Stimulated activated memory B cell treated with anti-CD40 and anti-IgM and Interleukin-4, amounts not matched to agents 10 μg/mL and 1 μg/mL and 100 μg/mL, for 72 hours (primary cell): ENCODE measurements at places on chromosomes 2 and 18.

- ATAC-seq = peak; percentile 50
Observed at GRCh38 chr2:133360882-133361281, 207.4 kb downstream of the NCKAP5 start.

DNA sequence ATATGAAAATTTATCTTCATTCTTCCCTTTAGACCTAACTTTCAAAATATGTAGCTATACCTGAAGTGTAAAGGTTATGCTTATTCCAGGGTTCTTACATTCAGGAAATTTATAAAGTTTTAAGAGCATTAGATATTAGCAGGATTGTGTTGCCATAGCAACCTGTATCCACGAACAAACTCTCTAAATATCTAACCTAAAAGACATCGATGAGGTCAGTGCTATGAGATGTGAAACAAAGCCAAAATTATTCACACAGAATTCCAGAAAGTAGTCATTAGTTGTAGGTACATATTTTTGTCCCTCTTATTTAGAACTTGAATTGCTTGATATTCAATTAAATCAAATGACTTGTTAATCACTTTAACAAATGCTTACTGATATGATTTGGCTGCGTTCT, 705.3 kb downstream of the SOCS6 start:
- no peak for ATAC-seq

GRCh38 chr2:214196260-214196659, 214.6 kb upstream of the VWC2L start:
- ATAC-seq = no peak

DNA sequence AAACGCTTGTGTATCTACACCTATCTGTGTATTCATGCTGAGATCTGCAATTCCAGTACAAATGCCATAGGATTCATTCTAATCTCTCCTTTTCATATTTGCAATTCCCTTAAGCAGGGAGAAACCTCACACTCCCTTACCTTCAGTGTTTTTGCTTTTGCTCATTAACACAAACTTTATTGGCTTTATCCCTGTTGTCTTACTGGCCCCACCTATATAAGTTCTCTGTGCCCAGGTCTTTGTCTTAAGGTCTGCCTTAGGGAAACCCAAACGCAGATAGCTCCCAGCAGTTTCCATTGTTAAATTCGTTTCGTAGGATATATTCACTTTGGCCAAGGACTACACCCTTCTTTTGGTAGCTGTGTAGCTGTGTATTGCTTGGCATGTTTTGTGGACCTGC, 4.0 kb upstream of the SNORC start:
- no peak for ATAC-seq

GRCh38 chr2:221810245-221810644, 238.1 kb upstream of the EPHA4 start:
- ATAC-seq = no peak

GRCh38 chr2:19850056-19851050, 51.4 kb downstream of the TTC32 start:
- no peak for ATAC-seq

- no peak for ATAC-seq
Observed at GRCh38 chr18:63290821-63291200, 28.8 kb downstream of the BCL2 start.

- ATAC-seq = no peak
Observed at GRCh38 chr2:58688813-58689212, 447.7 kb upstream of the FANCL start.

- no peak for ATAC-seq
Observed at GRCh38 chr18:47397671-47398319, 146.3 kb upstream of the SKOR2 start.

DNA sequence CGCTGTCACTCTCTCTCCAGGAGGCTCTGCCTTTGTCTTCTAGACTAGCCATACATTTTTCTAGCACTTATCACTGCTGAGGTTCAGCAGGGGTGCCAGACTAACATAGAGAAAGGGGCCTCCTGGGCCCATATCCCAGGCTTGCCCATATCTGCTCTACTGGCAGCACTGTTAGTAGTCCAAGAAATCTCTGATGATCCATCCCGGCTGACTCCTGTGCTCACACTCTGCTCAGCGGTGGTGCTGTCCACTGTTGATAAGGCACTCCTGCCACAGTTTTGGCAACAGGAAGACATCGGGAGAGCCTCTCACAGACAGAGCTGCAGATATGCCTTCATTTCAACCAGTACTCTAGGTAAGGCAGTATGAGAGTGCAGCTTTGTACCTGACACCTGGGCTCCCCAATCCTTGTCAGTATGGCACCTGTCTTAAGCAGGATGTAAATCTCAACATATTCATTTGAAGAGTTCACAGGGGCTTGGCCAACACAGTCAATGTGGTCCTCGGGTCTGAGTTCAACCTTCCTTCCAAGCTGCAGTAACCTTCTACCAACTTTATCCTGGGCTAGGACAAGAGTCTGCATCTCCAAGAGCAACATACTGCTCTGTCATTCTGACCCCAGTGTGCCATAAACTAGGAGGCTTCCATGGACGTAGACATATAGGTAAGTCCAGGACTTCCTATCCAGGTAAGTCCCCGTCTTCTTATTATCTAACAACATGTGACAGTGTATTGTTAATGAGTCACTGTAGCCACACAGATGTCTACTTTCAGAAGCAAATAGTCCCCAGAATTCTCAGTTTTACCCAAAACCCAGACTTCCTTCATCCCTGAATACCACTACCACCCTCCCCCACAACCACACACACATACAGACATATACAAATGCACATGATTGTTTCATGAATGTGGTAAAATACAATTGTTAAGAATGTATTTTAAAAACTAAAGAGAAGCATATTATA, 16.2 kb downstream of the KLF7 start:
- peak; percentile 68 for ATAC-seq

- no peak for ATAC-seq
Observed at GRCh38 chr18:11953113-11953512, 28.2 kb upstream of the IMPA2 start.

DNA sequence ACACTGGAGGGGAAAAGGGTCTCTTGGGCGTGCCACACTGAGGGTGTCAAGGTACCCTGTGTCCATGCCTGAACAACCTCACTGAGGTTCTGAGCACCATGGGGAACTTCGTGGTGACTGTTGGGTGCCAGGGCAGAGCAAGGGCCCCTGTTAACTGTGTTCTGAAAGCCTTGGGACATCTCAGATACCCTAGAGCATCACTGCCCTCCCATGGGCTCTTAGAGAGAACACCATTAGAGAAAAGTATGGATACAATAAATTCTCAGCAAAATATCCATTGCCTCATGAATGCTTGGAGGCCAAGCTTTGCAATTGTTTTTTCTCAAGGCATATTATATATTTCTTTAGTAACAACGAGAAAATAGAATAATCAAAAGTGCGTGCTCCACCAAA, 488.5 kb upstream of the NRP2 start:
- ATAC-seq = peak; percentile 45

DNA sequence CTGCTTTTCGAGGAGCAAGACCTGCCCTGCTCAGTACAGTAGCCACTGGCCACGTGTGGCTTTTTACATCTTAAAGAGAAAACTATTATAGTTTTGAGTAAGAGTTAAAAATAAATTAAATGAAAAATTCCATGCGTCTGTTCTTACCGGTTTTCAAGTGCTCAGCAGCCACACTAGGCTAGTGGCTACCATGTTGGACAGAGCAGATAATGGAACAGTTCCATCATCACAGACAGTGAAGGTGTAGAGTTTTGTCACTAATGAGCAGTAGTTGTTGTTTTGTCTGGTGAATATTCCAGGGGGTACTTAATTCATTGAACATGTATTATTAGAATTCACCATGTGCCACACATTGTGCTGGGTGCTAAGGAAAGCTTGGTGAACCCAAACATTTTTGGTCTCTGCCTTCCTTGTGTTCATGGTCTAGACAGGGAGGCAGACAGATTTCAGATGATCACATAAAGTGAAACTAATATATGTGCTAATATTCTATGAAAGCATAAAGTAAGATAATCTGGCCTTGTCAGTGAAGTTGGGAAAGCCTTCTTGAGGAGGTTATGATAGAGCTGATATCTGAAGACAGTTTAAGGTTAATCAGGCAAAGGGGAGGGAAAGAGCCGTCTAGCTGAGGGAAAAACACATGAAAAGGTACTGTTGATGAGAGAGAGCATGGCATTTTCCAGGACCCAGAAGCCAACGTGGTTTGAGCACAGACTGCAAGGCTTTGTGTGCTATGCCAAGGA, 1.4 kb downstream of the ALMS1 start:
- ATAC-seq = no peak

DNA sequence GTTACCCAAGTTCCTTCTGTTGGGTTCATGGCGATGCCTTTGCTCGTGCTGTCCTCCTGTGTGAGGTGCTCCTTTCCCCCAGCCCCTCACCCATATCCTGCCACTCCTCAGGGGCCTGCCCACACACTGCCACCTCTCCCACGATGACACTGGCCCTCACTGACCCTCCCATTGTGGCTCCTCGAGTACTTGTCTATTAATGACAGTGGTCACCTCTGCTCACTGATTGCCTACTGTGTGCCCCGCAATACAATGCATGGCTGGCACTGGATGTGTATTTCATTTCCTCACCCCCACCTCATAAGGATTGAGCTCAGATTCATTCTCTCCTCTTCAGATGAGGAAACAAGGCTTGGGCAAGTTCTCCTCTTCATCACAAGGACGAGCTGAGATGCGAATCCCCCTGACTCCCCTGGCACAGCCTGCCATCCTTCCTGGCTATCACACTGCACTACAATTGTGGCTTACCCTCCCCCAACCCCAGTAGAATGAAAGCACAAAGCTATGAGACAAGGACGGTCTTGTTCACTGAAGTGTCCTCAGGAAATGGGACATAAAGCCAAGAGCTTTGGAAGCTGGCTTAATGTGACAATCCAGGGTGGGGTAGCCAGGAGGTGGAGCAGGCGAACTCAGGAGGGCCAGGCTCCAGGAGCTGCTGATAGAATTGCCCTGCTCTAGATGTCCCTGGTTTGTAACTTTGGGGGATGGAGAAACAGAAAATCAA, 93.9 kb upstream of the RAB12 start:
- no peak for ATAC-seq

DNA sequence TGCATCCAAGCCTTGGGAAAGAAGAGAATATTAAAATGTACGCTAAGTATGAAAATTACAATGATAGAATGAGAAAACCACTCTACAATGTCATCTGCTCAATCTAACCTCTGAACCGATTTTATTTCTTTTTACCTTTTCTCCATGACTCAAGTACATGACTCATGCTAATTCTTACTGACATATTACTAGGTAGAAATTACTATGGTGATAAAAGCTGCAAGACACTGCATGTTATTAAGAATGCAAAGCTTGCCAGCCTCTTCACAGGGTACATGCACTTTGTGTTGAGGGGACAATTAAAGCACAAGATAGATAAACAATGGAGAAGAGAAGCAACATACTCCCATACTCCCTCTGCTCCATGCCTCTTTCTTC, 20.7 kb downstream of the SFT2D3 start:
- ATAC-seq = no peak

GRCh38 chr2:133452583-133452982, 115.7 kb downstream of the NCKAP5 start:
- no peak for ATAC-seq

DNA sequence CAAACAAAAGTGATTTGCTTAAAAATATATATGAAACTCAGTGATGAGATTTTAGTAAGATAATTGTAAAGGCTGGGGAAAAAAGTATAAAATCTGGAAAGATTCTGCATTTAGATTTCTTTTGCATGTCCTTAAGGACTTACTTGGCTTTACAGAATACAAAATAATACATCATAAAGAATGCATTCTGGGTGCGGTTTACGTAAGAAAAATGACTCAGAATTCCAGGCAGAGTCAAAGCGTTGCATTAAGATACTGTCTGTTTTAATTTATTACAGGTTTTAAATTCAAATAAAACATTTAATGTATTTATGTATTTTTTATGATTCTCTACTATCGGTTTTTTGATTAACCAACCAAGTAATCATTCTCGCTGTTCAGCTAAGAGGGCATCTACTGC, 178.0 kb downstream of the SH3BP4 start:
- no peak for ATAC-seq

GRCh38 chr2:240463274-240463865, 27.9 kb downstream of the GPC1 start:
- no peak for ATAC-seq

DNA sequence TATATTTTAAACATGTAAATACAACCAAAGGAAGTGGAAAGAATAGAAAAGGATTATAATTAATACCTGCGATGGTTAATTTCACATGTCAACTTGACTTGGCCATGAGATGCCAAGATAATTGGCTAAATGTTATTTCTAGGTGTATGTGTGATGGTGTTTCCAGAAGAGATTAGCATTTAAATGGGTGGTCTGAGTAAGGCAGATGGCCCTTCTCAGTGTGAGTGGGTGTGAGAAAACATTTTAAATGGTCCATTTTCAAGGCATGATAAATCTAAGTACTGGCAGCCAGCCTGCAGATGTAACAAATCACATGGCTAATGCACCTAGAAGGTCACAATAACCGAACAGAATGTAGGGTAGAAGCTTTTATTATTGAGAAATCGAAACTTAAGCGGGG, 99.6 kb upstream of the CDH7 start:
- ATAC-seq = no peak

GRCh38 chr2:190763901-190764514, 115.1 kb downstream of the NAB1 start:
- no peak for ATAC-seq

DNA sequence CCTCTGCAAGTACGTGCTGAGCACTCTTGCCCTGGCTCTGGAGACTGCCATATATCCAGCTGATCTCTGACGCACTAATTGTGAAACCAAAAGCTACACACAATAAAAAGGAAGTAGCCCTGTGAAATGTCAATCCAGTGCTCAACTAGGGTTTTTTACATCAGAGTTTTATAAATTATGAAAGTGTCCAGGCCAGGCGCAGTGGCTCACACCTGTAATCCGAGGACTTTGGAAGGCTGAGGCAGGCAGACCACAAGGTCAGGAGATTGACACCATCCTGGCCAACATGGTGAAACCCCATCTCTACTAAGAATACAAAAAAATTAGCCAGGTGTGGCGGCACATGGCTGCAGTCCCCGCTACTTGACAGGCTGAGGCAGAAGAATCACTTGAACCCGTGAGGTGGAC, 24.5 kb upstream of the PEX13 start:
- ATAC-seq = peak; percentile 99

- no peak for ATAC-seq
Observed at GRCh38 chr2:179701524-179702110, 159.8 kb downstream of the ZNF385B start.

DNA sequence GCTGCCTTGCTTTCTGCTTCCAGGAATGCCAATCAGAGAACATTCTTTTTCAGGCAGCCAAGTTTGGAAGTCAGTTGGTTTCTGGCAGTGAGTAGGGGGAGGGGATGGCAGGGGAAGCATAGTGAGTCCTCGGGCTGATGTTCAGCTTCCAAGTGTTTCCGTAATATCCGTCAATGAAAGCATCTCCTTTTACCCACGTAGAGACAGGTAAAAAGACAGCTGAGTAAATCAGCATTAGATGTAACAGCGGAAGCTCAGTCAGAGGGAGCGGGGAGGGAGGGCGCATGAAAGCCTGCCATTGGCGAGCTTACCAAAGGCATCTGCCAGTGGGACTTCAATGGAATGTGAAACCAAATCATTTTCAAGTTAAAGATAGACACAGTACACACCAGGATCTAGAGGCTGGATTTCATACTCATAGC, 117.1 kb upstream of the DTNA start:
- ATAC-seq = no peak

DNA sequence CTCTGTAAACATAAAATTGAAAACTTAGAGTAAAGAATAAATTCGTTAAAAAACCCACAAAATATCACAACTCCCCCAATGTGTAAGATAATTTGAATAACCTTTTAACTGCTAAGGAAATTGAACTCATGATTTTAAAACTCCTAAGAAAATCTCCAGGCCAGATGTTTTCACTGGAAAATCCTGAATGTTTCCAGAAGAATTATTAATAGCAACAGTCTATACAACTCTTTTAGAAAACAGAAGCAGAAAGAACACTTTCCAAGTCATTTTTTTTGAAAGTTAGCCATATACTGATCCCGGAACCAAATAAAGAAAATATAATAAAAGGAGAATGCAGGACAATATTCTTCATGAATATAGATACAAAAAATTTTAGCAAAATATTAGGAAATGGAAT, 165.6 kb downstream of the ACOXL start:
- ATAC-seq = no peak
